ENCODE measurements at places on chromosomes 16 and 17.

DNA sequence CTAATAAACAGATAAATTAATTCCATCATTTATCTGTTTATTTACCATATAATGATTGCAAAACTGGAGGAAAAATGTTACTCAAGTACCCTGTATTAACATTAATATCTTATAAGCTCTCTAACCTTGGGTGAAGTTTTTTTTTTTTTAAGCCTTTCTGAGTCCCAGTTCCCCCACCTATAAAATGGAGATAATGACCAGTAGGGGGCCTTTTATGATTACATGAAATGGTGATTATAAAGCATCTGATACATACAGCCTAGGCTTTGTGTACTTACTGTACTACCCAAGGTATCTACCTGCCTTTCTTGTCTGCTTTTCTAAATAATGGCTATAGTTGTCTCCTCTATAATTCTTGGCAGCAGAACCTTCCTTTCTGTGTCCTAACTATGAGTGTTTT, 22.6 kb downstream of the LRRC36 start:
- DNase-seq: no peak

- no peak for DNase-seq
These were observed 33.3 kb downstream of the VPS53 start for GRCh38 chr17:681316-681715.

- no peak for DNase-seq
These were observed 184.4 kb downstream of the MAF start for GRCh38 chr16:79415983-79416640.

- DNase-seq: peak; percentile 91
These were observed at the start of gene LUC7L3 for GRCh38 chr17:50719144-50719923. Gene LUC7L3, plus strand, starts transcription at chr17:50719603. Its CDS starts 130 bp downstream, at chr17:50719733.

DNA sequence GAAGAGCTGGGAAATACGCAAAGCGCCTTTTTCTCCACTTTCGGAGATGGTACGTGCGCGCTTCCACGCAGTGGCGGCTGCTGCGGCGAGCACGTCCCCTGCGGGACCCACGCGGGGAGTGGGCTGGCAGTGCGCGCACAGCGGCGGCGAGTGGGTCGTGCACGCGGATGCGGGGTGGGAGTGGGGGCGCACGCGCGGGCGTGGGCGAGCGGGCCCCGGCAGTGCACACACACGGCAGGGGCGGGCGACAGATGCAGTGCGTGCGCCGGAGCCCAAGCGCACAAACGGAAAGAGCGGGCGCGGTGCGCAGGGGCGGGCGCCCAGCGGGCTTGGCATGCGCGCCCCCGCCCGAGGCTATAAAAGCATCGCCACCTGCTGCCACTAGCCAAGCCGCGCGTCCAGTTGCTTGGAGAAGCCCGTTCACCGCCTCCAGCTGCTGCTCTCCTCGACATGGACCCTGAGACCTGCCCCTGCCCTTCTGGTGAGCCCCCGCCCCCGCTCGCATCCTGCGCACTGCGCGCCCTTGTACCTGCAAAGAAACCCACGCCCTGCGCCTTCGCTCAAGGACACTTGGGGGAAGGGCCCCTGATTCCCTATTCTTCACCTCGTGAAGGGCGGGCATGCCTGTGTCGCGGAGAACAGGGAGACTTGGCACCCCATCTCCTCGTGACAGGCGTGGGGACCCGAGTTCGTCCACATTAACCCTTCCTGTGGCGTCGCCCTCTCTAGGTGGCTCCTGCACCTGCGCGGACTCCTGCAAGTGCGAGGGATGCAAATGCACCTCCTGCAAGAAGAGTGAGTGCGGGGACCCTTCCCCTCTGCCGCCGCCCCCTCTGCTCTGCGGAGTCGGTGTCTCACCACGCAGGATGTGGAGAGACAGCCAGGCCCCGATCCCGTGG, at the start of gene MT3:
TSS of gene MT3 (plus strand) at position 388 of the 899 bp plus-strand sequence. CDS start at position 451, 63 bp downstream.
- DNase-seq: peak; percentile 90

DNA sequence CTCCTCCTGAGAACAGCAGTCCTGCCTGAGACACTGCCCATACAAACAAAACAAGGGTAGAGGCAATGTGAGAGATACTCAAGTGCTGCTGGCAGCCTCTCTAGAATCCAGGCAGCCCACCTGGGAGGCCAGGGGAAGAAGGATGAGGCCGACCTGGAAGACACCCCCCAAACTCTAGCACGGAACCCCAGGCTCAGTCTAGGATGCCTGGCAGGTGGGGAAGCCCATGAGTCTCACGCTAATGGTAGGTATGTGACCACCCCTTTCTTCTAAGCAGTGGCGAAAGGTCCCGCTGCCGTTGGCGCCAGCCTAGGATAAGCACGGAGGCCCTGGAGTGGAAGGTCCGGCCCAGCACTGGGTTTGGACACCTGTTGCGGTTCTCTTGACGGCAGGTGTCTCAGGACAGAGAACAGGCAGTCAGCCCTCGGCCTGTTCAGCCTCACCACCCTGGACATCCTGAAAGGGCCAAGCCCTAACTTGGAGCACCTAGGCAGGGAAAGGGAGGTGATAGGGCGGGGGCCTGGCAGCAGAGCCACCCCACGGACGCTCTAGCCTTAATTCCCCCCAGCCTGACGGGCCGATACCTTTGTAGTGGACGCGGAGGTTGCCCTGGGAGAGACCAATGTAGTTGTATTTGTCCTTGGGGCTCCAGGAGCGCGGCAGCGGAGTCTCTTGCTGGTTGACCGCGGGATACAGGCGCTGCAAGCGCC, 487 bp downstream of the RANBP10 start:
- DNase-seq: no peak

GRCh38 chr16:19130852-19131824, 17.4 kb downstream of the ITPRIPL2 start:
- peak; percentile 66 for DNase-seq

- peak; percentile 63 for DNase-seq
These were observed 175.2 kb upstream of the SALL1 start for GRCh38 chr16:51326131-51326856.

- DNase-seq: no peak
These were observed 112.5 kb downstream of the MSI2 start for GRCh38 chr17:57368637-57369336.

GRCh38 chr17:57855391-57856035, 5.7 kb upstream of the MRPS23 start:
- no peak for DNase-seq

GRCh38 chr17:28280826-28281225, 38.2 kb upstream of the TMEM97 start:
- DNase-seq: no peak

DNA sequence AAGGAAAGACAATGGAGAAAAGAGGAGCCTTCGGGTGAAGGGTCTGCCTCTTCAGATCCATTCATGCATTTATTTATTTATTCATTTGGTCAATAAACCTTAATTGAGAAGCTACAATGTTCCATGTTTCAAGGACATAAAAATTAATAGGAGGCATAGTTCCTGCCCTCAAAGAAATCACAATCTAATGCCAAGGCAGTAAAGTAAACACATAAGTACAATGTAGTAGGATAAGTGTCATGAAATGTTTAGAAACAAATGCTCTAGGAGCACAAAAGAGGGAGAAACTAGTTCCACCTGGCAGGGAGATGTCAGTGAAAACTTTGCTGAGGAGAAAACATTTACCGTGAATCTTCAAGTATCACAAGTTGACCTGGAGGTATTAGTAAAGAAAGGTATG, 103.5 kb upstream of the NOG start:
- no peak for DNase-seq

GRCh38 chr17:42210046-42210445, 15.8 kb upstream of the GHDC start:
- no peak for DNase-seq

- no peak for DNase-seq
These were observed 424.1 kb downstream of the CA10 start for GRCh38 chr17:51734462-51734861.

DNA sequence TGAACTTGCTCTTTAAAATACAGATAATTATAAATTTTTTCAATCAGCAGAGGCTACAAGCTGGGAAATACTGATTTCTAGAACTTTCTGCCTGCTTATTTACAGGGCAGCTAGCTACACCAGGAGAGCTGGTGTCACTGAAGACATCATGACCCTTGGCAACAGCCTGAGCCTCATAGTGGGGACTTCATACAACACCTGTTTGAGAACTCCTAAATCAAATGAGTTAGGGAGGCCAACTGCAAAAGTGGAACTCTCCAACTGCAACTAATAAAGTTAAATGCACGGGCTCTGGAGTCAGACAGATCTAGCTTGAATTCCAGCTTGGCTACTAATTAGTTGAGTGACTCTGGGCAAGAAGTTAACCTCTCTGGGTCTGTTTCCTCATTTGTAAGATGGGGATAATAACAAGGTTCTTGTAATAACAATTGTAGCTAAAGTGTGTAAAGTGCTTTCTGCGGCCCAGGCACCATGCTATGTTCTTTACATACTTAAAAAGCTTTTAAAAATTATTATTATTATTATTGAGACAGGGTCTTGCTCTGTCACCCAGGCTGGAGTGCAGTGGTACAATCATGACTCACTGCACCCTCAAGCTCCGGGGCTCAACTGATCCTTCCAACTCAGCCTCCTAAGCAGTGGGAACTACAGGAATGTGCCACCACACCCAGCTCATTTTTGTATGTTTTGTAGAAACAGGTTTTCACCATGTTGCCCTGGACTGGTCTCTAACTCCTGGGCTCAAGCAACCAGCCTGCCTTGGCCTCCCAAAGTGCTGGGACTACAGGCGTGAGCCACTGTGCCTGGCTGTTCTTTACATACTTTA, 33.4 kb downstream of the VAC14 start:
- no peak for DNase-seq

GRCh38 chr17:37826497-37827430, 81.9 kb upstream of the HNF1B start:
- peak; percentile 60 for DNase-seq

GRCh38 chr17:64614266-64615027, 47.7 kb downstream of the SMURF2 start:
- no peak for DNase-seq

- DNase-seq: no peak
These were observed 520.9 kb upstream of the CDH5 start for GRCh38 chr16:65845466-65846209.

GRCh38 chr16:61344791-61345190, 691.4 kb downstream of the CDH8 start:
- DNase-seq: no peak

GRCh38 chr16:66091471-66091891, 275.0 kb upstream of the CDH5 start:
- no peak for DNase-seq

- peak; percentile 85 for DNase-seq
These were observed 15.3 kb downstream of the SGCA start for GRCh38 chr17:50181144-50181543.

DNA sequence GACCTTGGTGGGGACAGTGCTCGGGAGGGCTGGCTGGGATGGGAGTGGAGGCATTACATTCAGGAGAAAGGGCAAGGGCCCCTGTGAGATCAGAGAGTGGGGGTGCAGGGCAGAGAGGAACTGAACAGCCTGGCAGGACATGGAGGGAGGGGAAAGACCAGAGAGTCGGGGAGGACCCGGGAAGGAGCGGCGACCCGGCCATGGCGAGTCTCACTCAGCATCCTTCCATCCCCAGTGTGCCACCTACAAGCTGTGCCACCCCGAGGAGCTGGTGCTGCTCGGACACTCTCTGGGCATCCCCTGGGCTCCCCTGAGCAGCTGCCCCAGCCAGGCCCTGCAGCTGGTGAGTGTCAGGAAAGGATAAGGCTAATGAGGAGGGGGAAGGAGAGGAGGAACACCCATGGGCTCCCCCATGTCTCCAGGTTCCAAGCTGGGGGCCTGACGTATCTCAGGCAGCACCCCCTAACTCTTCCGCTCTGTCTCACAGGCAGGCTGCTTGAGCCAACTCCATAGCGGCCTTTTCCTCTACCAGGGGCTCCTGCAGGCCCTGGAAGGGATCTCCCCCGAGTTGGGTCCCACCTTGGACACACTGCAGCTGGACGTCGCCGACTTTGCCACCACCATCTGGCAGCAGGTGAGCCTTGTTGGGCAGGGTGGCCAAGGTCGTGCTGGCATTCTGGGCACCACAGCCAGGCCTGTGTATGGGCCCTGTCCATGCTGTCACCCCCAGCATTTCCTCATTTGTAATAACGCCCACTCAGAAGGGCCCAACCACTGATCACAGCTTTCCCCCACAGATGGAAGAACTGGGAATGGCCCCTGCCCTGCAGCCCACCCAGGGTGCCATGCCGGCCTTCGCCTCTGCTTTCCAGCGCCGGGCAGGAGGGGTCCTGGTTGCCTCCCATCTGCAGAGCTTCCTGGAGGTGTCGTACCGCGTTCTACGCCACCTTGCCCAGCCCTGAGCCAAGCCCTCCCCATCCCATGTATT, 1.1 kb downstream of the CSF3 start:
- DNase-seq: no peak
